MV-4-11 (cell line): ENCODE measurements at places on chromosomes 7 and 10.

DNA sequence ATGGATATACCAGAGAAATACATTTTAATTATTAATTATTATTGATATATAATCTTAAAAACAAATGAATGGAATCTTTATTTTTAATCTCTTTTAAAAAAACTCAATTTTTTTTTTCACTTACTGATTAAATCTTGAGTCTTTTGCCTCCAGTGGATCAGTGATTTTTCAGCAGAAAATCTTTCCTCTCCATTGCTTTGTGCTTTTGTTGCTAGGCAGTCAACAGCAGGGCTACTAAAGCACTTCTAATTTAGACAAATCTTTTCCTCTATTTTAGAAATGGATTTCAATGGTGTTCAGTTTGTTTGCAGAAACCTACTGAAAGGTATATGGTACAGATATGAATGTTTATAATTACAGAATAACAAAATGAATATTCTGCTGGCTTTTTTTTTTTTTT, 143.6 kb downstream of the ST7 start:
- no peak for DNase-seq

- no peak for DNase-seq
These were observed 59.6 kb downstream of the TMEM209 start for GRCh38 chr7:130145424-130146100.

GRCh38 chr10:124127965-124128810, 34.8 kb upstream of the CHST15 start:
- no peak for DNase-seq

GRCh38 chr10:75497997-75498883, 66.8 kb downstream of the LRMDA start:
- no peak for DNase-seq

GRCh38 chr10:119348516-119349240, 141.3 kb downstream of the GRK5 start:
- DNase-seq, result no peak

DNA sequence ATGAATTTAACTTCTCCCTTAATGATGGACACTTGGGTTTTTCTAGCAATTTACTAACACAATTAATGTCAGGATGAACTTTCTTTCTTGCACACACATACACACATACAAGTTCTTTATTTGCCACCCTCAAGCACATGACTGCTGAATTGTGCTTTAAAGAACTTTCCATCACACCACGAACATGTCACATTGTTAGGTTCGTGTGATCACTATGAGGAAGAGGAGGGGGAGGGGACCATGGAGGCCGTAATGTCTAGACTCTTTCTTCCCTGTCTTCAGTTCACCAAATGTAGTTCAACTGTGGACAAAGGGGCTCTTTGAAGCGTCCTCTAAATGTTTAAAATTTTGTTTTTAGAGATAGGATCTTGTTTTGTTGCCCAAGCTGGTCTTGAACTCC, 31.0 kb downstream of the NUP42 start:
- no peak for DNase-seq

GRCh38 chr7:7779888-7780287, 61.5 kb upstream of the RPA3 start:
- no peak for DNase-seq

DNA sequence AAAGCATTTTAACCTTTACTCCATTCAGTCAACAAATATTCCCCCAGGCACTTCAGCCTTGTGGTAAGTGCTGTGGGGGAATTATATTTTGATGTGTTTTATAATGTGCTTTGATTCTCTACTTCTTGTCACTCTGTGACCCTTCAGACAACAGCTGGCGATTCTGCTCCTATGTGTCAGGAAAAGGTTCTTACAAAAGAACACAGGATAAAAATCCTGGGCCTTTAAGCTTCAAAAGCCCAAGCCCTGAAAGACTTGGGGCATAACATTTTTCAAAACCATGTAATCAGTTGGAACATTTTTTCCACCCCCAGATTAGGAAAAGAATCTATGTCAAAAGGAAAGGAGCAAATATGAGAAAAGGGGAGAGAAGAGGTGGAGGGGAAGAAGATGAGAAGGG, 37.8 kb upstream of the LRRC17 start:
- DNase-seq, result no peak

DNA sequence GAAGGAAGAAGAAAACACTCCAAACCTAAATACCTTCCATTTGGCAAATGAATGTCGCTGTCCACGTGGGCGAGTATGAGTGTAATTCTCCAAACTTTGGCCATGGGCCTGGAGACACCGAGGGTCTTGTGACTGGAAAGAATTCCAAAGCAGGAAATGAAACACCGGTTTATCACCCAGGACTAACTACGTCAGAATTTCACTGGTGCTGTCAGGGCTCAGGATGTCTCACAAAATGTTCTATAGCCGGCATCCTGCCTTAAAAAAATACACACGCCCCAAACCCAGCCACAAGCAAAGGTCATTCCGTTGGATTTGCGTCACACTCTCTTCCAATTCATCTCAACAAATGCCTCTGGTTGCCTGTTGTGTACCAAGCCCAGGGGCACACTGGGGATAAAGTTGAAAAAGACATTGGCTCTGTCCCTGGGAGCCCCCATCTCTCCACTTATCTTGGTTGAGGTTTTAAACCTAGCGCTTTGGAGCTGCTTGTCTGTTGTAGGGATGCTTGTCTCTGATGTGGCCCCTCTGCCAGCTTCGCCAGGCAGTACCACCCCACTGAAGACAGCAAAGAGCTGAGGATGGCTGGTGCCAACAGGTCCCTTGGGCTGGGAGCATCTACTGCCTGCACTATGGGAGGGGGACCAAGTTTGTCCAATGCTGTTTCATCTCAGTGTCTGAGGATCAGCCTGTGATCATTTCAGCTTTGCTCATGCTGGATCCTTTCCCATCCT, 31.2 kb downstream of the GSTO2 start:
- DNase-seq, result no peak

- no peak for DNase-seq
These were observed 315.3 kb upstream of the HGF start for GRCh38 chr7:82085116-82085515.

DNA sequence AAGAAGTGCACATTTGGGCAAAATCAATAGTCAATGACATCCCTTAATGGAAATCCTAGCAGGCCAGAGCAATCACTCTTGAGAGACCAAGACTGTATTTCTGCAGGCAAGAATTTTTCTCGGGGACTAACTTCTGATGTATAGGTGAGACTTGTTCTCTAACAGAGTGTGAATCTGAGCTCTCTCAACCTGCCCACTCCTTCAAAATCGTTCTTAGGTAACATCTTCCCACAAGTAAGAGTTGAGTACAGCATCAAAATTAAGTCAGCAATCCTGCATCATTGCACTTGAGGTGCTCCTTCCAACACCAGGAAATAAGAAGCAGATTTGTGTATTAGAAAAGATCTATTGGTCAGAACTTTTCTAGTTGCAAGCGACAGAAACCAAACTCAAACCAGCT, 25.6 kb upstream of the GFRA1 start:
- no peak for DNase-seq

DNA sequence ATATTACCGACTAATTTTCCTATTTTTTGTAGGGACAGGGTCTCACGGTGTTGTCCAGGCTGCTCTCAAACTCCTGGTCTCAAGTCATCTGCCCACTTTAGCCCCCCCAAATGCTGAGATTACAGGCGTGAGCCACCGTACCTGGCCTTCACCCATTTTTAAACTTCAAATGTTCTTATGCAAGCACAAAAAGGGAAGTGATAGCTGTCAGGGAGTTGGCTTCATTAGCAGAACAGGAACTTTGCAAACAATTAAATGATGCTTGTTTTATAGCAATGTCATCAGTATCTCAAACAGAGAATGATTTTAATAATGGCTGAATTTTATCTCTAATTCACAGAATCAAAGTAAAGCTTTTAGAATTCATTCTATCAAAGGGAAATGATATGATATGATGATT, 49.8 kb upstream of the FAM171A1 start:
- DNase-seq, result peak; percentile 62

DNA sequence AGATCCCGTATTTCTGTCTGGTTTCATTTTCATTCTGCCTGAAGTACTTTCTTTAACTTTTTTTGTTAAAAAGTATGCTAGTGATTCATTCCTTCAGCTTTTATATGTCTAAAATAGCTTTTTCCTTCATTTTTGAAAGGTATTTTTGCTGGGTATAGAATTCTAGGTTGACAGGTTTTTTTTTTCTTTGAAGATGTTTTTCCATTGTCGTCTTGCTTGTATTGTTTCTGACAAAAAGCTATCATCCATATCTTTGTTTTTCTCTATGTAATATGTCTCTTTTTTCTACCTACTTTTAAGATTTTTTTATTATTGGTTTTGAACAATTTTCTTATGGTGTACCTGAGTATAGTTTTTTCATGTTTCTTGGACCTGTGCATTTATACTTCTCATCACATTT, 8.2 kb downstream of the CUTC start:
- DNase-seq, result no peak

DNA sequence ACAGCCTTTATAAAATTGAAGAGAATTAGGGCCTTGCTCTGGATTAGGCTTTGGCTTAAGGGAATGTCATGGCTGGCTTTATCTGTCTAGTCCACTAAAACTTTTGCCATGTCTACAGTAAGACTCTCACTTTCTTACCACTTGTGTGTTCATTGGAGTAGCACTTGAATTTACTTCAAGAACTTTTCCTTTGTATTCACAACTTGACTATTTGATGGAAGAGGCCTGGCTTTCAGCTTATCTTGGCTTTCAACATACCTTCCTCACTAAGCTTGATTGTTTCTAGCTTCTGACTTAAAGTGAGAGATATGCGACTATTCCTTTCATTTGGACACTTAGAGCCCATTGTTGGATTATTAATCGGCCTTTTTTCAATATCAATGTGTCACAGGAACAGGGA, 96.1 kb downstream of the TPST1 start:
- no peak for DNase-seq

- DNase-seq, result peak; percentile 15
These were observed 908 bp downstream of the NOM1 start for GRCh38 chr7:156950381-156950858.

- peak; percentile 46 for DNase-seq
These were observed 69.4 kb downstream of the ARL4A start for GRCh38 chr7:12756821-12757220.

DNA sequence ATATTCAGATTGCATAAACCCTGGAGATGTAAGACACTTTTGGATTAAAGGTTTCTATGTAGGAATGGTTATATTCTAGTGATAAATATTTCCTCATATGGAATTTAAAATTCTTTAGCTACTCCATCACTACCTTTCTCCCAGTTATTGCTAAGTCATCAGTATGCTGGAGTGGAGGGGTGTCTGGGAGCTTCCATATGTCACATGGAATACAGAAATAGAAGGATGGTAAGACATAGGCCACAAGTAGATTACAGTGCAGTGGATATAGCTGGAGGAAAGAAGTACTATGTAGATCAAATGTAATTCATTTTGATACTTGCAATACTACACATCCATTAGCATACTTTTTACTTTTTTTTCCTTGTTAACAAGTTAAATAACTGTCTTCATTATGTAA, 428.4 kb downstream of the ARL4A start:
- DNase-seq, result no peak

DNA sequence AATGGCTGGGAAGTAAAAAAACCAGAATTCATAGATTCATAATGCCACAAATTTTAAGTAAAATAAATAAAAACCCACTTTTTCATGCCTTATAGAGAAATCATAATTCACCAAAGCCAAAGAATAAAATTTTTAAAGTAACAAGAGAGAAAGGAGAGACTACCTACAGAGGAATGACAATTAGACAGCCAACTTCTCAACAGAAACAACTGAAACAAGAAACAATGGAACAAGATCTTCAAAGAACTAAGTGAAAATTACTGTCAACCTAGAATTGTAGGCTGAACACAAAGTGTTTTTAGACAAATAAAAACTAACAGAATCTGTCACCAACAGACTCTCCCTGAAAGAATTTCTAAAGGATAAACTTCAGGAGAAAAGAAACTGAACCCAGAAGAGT, 15.6 kb upstream of the KCNMA1 start:
- DNase-seq, result no peak

DNA sequence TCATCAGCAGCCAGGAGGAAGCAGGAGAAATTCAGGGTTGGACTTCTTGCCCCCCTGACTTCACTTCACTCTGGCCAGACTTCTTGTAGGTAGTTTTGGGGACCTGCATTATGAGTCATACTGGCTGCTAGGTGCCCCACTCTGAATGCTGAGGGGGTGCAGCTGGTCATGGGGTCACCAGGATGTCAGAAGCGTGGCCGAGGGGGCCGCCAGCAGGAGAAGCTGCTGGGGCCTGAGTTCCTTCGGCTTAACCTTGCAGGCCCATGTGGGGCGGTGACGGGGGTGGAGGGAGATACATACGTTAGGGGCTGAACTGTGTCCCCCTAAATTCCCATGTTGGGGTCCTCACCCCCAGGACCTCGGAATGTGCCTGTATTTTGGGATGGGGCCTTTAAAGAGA, 18.2 kb downstream of the UNCX start:
- no peak for DNase-seq

DNA sequence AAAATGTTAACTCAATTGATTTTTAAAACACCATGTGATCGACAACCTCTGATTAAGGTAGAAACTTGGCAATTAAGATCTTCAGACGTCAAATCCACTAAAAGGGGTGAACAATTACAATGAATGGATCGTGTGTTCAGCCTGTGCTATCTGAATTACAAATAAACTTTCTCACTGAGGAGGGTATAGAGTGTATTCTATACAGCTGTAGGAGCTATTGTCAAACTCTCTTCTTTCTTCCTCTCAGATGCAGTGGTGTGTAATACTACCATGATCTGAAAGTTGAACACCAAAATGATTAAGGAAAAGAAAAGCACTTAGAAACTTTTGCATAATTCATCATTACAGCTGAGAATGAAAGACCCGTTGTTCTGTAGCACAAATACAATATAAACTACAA, 32.2 kb upstream of the MACC1 start:
- DNase-seq, result no peak

GRCh38 chr10:104441329-104442000, 87.8 kb downstream of the CFAP58 start:
- peak; percentile 56 for DNase-seq

DNA sequence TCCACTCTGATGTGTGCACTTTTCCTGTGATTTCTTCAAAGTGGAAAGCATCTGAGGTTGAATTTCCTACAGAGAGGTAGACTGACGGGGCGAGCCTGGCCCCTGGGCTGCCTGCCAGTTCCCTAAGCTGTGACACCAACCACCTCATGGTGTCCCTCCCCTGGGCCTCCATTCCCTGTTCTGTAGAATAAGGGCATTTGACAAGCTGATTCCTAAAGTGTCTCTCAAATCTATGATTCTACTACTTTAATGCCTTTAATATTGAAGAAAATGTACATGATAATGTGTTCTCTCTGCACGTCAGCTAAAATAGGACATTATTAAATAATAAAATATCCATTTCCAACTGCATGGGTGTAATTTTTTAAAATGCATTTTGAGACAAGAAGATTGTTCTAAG, 105.1 kb downstream of the SEC61G start:
- DNase-seq, result no peak
